ENCODE measurements at places on chromosomes 11 and 22.
A peak's percentile ranks its signal among the peaks of the same experiment; 100 is the strongest.

DNA sequence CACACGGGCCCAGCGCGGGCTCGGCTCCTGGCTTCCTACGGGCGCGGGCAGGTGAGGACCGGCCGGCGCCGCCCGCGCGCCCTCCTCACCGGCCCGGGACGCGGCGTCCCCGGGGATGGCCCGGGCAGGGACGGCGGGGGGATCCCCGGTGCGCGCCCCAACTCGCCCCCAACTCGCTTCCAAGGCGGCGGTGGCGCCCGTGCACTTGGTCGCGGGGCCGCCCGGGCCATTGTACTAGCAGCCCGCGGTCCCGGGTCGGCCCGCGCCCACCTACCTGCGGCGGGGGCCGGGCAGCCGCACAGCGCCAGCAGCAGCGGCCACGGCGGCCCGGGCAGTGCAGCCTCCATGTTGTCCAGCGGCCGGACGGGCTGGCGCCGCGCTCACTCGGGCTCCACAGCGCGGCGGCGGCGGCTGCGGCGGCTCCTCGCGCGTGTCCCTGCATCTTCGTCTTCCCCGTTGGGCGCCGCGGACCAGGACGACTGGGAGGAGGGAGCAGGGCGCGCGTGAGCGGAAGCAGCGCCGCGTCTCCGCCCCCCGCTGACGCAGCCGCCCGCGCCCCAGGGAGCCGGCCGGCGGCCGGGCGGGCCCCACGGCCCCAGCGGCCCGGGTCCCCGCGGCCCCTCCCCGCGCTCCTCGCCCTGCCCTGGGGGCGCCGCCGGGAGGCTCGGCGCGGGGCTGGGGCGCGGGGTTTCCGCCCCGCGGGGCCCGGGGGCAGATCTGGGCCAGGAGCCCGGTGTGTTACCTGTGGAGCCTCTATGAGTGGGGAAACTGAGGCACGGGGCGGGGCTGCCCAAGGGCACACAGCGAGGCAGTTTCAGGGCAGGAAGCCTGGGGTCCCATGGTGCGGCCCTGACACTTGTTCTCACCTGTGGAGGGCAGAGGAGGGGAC is 159.3 kb upstream of the GRK3 start:
- DNase-seq: peak; percentile 47

DNA sequence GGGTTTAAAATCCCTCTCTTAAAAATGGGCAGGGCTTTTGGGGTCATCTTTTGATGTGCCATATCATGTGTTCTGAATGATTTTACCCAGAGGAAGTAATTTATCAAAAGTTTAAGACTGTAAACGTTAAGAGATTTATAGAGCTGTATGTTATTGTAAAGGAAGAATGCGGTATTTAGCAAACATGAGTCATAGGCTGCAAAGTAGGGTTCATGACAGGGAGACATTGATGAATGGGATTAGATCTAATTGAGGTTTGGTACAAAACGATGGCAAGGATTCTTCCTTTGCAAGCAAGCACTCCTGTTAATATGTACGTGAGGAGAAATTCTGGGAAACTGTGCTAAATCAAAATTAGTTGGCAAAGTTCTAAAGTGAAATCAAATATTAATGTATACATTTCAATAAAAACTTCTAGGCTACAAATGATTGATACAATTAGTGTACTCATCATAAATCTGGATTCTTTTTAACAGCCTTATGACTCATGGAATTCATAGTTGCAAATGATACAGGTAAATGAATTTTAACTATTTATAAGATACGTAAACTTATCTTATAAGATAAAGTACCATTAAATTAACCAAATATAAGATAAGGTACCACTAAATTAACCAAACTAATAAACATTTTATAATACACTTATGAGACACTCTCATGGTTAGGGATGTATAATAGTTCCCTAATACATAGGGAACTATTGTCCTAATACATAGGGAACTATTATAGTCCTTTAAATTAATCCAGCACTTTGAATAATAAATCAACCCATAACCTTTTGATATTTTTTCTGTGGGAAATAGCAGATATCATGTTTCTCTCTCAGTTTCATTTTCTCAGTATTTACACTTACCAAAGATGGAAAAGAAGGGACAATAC is 58.4 kb downstream of the KIF18A start:
- DNase-seq: no peak

DNA sequence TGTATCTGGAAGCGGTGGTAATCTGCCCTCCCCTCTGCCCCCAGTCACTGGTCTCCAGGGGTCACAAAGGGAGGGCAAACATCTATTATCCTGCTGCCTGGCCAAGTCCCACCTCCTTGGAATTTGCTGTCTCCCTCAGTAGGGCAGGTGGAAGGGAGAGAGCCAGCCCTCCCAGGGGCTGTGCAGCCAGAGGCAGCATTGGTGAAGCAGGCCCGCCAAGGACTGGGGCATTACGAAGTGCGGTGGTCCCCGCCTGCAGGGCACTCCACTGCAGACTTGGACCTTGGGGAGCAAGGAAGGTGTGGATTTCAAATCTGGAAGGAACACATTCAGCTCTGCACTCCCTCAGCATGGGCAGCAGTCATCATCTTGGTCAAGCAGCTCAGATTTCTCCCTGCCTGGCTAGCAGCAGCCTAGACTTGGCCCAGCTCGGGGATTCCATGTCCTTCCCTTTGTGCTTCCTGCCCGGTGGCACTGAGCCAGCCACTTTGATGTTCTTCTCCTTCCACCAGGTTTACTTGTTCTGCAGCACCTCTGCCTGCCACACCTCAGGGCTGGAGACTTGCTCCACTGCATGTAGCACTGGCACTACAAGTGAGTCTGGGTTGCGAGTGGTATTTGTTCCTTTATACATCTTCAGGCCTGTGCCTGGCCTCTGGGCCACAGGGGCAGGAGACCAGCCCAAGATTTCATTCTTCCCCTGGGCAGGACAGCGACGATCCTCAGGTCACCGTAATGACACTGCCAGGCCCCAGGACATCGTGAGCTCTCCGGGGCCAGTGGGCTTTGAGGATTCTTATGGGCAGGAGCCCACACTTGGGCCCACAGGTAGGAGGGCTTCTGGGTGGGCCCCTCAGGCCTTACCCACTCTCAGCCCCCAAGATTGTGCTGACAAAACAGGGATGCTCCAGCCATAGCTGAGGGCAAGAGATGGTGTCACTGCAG is 7.4 kb downstream of the ZP1 start:
- DNase-seq: no peak

DNA sequence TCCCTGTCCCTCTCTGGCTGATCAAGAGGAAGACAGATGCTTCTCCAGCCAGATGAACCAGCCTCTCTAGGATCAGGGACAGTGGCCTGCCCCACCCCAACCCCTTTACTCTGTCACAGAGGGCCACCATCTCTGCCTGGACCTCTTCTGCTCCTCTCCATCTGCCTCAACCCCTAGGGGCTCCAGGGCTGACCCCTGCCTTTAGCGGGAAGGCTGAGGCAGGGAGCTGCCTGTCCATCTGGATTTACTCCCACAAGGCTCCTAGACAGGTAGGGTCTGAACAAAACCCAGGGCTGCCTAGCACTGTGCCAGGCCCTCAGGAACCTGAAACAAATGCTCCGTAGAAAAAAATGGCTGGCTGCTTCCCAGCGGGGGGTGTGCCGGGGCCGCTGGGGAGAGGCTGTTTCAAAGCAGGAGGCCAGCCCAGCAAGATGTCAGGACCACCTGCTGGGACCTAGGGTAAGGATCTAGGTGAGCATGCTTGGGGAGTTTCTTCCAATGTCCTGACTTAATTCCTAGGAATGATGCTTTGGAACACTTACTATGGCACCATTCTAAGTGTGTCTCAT is 3.2 kb downstream of the CHST1 start:
- DNase-seq: no peak

All from activated CD4-positive, alpha-beta T cell treated with anti-CD3 and anti-CD28 coated beads for 1 hour (primary cell).